ENCODE measurements at places on chromosomes 2 and 18.
A peak's percentile ranks its signal among the peaks of the same experiment; 100 is the strongest.

- DNase-seq = no peak
Observed at GRCh38 chr18:6215888-6216287, 198.8 kb downstream of the L3MBTL4 start.

GRCh38 chr18:58694720-58695468, 23.6 kb downstream of the MALT1 start:
- DNase-seq = peak; percentile 42

DNA sequence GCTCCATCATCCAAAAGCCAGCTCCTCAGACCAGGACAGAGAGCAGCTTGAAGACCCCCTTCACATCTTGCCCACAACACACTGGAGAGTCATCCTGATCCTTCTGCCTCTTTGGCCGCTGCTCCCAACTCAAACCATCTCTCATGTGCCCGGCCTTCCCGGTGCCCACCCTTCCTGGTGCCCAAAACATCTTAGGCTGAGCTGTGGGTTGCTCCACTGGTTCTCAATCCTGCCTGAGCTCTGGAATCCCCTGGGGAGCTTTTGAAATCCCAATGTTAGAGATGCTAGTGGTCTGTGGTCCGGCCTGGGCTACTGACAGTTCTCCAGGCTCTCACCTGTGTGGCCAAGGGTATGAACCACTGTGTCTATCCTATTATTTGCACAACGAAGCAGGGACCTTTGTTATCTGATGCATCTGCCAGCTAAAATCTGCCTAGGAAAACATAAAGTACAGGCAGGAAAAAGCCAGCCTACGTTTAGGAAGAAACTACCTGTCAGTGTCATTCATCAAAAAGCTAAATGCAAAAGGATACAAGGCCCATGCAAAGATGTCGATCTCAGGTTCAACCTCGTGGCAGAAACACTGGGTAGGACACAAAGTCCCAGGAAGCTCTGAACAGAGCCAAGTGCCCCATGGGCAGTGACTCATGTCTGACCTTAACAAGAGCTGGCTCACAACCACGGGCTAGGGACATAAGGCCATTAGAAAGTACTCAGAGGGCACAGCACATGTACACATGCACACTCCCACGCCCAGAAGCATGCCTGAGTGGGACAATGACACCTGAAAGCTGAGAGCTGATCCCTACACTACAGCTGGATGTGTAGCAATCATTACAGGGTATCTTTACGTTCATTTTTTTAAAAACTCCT, 30.8 kb downstream of the TBC1D8 start:
- no peak for DNase-seq

- no peak for DNase-seq
Observed at GRCh38 chr2:10880586-10881321, 31.0 kb upstream of the KCNF1 start.

GRCh38 chr2:232667989-232668583, 29.0 kb upstream of the GIGYF2 start:
- peak; percentile 21 for DNase-seq

GRCh38 chr18:13379062-13379865, 160.7 kb downstream of the LDLRAD4 start:
- no peak for DNase-seq

GRCh38 chr2:26355038-26355995, 8.7 kb upstream of the ADGRF3 start:
- no peak for DNase-seq

- DNase-seq = no peak
Observed at GRCh38 chr2:1153920-1154319, 203.3 kb downstream of the SNTG2 start.

DNA sequence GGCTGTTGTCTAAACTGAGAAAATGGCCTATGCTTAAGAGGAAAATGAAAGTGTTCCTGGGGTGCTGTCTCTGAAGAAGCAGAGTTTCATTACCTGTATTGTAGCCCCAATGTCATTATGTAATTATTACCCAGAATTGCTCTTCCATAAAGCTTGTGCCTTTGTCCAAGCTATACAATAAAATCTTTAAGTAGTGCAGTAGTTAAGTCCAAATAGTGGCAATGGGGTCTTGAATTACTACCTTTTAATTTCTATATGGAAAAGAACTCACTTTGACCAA, 13.8 kb upstream of the ALLC start:
- DNase-seq = no peak

- no peak for DNase-seq
Observed at GRCh38 chr2:108918941-108919341, 70.1 kb downstream of the EDAR start.

DNA sequence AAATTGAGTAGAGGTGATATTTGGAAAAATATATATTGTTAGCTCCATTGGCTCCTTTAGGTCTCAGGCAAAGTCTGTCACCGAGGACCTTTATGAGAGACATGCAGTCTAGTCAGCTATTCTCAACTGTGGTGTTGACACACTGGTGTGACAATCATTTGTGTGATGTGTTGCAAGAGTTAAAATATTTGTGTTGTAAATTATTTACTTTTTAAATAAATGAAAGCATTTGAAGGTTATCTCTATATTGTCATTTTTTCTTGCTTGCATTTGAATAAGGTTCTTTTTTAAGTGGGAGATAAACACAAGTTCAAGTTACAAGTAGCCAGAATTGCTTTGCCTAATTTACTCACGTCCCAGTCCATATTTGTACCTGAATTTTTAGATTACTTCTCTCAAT, 4.3 kb downstream of the REL start:
- no peak for DNase-seq

DNA sequence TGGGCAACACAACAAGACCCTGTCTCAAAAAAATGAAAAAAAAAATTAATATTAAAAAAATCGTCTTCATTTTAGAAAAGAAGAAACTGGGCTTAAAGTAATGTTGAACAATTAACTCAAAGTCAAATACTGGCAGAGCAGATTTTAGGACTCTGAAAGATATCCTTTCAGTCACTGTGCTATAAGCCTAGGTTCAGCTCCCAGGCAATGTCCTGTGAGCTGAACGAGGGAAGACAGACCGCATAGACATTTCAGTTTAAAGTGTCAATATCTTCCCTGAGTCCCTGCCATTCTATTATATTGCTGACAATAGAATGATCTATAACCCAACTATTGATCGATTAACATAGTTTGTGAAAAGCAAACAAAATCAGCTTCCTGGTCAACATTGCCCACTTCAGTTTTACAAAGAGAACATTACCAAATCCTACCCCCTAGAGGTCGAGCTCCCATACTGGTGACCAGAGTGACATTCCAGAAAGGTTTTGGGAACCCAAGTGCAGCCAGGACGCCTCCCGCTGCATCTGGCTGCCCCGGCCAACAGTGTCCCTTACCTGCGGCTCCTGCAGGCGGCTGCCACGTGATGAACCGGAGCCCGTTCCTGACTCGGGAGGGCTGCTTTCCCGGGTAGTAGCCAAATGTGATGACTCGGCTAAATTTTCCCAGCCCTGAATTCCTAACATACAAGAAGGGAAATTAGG, 639 bp downstream of the MRO start:
- peak; percentile 7 for DNase-seq

- peak; percentile 12 for DNase-seq
Observed at GRCh38 chr2:174634130-174635014, 36.8 kb upstream of the WIPF1 start.

DNA sequence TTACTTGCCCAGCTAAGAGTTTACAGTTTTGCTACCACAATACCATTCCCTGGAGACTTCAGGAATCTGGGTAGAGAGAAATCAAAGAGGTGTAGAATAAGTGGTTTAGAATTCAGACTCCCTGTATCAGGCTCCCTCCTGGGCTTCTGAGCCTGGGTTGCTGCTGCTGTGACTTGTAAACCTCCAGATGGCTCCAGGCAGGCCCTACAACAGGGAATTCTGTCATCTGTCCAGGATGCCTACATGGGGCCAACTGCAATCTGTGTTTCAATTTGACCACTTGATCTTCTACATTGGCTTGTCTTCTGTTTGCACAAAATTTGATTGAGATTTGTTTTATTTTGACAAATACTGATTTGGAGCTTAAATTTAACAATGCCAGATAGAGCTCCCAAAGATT, 183.9 kb downstream of the RAD51AP2 start:
- DNase-seq = no peak

GRCh38 chr2:138512672-138513071, 11.1 kb downstream of the SPOPL start:
- DNase-seq = no peak

- no peak for DNase-seq
Observed at GRCh38 chr2:28395334-28396061, 2.8 kb downstream of the FOSL2 start.

DNA sequence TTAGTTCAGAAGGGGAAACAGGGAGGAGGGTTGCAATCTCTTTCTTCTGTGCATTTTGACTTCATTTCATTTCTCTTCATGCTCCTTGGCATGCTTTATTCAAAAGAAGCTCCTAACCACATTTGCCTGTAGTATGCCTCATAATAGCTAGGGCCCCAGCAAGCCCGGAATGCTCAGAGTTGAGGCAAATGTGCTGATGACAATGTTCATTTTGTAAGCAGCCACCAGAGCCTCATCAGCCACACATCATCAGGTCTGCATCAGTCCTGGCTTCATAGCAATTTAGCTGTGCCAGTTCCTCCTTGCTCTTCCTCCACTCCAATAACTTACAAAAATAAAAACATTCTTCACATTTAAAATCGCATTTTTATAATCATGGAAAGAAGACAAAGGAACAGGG, 65.4 kb upstream of the MMADHC start:
- no peak for DNase-seq

DNA sequence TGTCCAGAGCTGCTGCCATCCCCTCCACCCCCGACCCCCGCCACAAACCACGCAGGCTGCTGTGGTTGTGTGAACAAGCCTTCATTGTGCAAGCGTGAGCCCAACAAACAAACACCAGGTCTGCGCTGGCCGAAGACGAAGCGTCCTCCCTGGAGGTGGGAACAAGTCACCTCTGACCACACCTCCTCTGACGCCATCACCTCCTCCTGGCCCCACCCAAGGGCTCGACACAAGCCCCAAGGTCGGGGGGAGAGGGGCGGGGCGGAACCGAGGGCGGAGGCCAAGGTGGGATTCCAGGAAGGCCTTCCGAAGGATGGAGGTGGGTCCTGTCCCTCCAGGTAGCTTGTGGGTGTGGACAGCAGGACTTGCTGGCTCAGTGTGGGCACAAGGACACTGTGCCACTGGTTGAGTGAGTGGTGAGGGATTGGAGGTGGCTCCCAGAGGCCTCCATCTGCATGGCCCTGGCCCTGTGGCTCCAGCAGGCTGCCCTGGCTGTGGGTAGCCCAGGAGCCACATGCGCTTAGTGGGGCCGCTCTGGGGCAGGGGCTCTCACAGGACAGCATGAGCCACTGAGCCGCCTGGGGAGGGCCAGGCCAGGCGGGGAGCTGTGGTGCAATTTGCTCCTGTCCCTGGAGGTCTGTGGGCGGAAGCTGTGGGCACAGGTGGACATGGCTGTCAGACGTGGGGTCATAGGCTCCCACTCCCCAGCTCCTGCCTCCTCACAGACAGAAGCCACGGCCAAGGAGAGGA, 7.4 kb upstream of the GPR17 start:
- no peak for DNase-seq

DNA sequence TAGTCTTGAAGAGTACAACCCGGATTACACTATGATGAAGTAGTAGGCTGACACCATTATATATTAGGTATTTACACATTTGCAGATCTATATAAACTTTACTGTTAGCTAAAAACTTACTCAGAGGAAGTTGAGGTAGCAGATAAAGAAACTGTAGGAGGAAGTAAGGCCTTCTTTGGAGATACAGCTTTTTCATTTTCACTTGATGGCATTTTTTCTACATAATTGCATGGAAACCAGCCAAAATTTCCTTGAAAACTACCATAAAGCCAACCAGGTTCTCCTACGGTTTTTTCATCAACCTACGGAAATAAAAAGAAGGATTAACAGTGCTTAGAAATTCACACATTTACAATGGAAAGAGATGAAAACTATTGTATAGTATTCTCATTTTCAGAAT, 86.6 kb downstream of the FAM228A start:
- no peak for DNase-seq

DNA sequence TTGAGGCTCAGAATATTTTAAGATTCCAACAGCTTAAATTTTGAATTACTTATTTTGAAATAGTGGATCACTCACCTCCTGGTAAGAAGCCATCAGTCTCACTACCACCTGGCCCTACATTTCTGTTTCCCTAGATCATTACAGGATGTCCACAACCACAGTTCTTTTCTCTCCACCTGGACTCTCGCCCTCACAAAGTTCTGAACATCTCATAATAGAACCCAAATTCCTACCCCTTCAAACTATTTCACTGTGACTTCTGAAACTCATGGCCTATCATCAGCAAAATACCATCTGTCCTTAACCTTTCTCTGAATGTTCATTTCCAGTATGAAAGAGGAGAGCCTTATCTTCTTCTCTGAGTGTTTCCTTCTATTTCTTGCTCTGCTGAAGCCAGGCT, 299.2 kb upstream of the MGAT5 start:
- no peak for DNase-seq

- DNase-seq = no peak
Observed at GRCh38 chr2:223578846-223579245, 23.3 kb downstream of the SCG2 start.

- no peak for DNase-seq
Observed at GRCh38 chr2:121519153-121519552, 11.5 kb upstream of the RNU4ATAC start.

GRCh38 chr2:235135990-235136561, 184.3 kb downstream of the SH3BP4 start:
- peak; percentile 83 for DNase-seq

- no peak for DNase-seq
Observed at GRCh38 chr2:8456151-8457091, 225.4 kb upstream of the ID2 start.

GRCh38 chr2:85457877-85458316, 39.4 kb downstream of the SH2D6 start:
- DNase-seq = no peak

GRCh38 chr2:33602201-33602830, 3.2 kb upstream of the FAM98A start:
- no peak for DNase-seq

DNA sequence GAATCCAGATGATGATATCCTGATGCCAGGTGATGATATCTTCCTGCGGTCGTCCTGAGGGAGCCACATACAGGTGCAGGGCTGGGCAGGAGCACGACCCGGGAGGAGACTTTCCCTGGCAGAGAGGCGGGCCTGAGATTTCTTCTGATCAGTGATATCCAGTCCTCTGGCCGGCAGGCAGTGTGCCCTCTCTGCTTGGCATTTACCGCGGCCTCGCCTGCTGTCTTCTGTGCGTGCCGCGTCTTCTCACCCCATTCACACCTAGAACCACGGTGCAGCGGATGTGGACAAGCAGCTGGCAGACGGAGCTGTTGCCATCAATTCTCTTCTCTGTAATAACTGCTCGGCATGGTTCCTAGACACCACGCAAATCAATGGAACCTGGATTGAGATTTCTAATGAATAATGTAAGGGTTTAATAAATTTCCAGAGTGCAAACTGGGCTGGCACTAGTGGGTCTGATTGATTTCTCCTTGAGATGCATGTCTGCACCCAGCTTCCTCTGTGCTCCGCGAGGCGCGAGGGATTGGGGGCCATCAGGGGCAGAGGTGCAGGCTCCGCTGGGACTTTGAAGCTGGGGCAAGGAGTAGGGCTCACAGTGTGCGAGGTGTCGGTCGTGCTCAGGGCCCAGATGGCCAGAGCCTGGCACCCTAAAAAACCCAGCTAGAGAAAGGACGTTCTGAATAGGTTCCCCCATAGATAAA, 208.9 kb upstream of the HDAC4 start:
- no peak for DNase-seq
